ENCODE measurements at places on chromosomes 2 and 18.

DNA sequence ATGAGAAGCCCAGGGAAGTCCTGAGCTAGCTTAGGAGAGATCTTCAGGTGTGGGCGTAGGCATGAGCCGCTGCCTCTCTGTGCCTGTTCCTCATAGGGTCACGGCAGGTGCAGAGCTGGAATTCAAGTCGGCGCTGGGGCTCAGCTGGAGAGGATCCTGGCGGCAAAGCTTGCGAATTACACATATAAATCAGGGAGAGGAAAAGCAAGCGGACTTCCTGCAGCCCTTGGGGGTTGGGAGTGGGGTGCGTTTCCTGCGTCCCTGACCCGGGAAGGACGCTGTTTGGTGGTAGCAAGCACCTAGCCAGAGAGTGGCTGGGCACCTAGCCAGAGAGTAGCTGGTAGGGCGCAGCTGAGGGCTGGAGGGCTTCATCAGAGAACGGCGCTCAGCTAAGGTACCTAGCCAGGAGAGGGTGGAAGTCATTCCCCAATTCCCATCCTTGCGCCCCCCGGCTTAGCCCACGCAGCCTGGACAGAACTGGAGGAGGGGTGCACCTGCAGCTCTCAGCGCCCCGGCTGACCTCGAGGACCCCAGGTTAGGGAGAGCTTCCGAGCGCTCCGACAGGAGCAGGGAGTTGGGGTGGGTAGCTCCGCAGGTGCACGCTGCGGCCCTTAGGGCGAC, 459 bp upstream of the EFR3B start:
- peak; percentile 56 for DNase-seq

GRCh38 chr18:64966667-64967066, 784.1 kb upstream of the CDH7 start:
- DNase-seq = no peak

DNA sequence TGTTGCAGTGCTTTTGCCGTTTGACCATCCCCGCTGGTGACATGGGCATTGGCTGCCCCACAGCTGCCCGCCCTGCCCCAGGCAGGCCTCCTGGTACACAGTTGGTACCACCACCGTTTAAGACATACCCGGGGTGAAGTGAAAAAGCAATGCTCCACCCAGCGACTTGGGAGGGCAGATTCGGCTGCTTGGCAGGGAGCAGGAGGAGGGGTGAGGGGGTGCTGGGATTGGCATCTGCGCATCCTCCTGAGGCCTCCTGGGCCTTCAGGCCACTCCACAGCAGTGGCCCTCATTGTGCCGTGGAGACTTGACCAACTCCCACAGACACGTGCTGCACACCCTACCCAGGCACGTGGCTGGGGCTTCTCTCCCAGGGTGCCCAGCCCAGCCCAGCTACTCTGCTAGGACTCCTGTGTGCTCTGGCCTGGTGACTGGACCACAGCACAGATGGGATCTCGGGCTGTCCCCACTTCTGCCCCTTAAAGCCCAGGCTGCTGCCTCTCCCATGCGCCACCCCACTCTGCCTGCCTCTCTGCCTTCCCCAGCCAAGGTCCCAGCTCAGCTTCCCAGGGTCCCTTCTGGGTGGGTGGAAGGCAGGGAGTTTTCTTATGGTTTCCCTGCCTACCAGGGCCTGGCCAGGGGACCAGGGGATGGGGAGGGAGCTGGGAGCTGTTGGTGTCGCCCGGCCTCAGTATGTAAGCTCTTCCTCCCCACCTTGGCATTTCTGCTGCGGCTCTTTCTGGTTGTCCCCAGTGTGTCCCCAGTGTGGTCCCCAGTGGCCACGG, 157.0 kb upstream of the HS6ST1 start:
- DNase-seq = no peak

DNA sequence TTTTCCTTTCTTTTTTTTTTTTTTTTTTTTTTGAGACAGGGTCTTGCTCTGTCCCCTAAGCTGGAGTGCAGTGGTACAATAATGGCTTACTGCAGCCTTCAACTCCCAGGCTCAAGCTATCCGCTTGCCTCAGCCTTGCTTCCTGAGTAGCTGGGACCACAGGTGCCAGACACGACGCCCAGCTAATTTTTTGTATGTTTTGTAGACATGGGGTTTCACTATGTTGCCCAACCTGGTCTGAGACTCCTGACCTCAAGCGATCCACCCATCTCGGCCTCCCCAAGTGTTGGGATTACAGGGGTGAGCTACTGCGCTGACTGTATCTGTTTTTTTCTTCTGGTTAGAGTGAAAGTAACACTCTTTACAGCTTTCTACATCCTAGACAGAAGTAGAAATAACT, 240.3 kb upstream of the FBXO11 start:
- DNase-seq = no peak

DNA sequence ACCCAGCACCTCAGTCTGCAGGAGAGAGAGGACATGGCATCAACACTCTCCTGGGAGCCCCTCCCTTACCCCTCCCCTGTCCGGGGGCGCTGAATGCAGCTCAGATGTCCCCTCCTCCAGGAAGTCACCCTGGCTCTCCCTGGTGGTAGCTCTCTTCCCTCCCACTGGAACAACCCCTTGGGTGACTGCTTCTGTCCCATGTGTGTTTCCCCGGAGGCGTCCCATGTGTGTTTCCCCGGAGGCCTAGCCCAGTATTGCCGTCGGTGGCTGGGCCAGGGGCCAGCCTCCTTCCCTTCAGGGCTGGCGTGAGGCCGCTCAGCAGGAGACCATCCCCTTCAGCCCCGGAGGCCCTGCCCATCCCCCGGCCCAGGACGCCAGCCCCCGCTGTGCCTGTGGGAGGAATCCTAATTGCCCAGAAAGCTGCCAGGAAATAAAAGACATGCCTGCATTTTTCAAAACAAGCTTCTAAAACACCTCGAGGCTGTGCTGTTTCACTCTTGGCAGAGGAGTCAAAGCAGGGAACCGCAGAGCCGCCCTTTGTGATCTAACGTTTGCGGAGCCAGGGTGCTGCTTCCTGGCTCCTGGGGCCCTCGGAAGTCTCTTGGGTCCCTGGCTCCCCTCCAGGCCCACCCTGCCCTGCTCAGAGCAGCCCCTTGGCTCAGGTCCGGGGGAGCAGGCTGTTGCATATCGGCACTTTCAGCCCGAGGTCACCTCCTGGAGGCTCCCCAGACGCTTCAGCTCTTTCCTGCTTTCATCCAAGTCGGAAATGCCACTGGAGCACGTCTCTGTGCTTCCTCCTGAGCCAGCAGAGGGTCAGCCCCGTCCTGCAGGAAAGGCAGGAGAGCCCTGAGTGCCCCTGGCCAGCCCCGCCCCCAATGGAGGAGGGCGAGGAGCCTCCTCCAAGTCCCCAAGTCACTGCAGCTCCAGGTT, 11.4 kb downstream of the SNED1 start:
- DNase-seq = peak; percentile 64

GRCh38 chr2:56770490-56770889, 586.7 kb downstream of the CCDC85A start:
- no peak for DNase-seq

GRCh38 chr18:49747876-49748275, 65.5 kb downstream of the ACAA2 start:
- DNase-seq = no peak

DNA sequence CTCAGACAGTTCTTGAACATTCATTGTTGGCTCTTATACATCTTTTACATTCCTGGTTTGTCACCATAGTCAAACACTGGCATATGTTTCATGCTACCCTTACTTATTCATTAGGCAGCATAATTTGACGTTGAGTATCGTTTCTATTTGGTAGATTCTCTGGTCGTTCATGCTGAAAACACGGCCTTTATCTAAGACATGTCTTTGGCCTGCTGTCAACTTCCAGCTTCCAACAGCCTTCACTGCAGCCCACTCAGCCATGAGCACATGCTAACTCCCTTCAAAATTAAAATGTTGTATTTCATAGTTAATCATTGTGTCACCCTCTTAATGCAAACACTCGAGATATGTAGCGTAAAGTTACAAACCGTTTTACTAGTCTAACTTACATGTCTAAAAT, 493.0 kb upstream of the NRP2 start:
- DNase-seq = no peak

DNA sequence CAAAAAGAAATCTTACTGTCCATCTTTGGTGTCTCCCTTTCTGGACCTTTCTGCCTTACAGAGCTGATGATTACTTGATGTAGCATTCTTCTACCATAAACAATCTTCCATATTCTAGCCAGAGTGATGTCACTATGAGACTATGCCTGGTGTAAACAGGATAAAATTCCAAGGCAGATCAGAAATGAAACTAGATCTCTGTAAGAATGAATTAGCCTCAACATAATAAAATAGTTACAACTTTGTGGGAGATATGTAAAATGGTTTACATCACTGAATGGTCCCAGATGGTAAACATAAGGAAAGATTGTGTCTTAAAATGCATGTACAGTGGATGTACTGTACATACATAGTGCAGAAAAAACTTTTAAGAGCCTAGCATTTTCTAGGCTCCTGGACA, 112.3 kb upstream of the ZNF521 start:
- DNase-seq = no peak

GRCh38 chr2:218805627-218806026, 23.7 kb downstream of the CYP27A1 start:
- DNase-seq = no peak

- no peak for DNase-seq
Measured at GRCh38 chr2:186570604-186571003, 19.3 kb upstream of the ITGAV start.

- no peak for DNase-seq
Measured at GRCh38 chr2:234919711-234920110, 32.1 kb upstream of the SH3BP4 start.

GRCh38 chr2:40451918-40452605, at the start of gene SLC8A1:
TSS of gene SLC8A1 (minus strand) at chr2:40452090.
- peak; percentile 50 for DNase-seq

DNA sequence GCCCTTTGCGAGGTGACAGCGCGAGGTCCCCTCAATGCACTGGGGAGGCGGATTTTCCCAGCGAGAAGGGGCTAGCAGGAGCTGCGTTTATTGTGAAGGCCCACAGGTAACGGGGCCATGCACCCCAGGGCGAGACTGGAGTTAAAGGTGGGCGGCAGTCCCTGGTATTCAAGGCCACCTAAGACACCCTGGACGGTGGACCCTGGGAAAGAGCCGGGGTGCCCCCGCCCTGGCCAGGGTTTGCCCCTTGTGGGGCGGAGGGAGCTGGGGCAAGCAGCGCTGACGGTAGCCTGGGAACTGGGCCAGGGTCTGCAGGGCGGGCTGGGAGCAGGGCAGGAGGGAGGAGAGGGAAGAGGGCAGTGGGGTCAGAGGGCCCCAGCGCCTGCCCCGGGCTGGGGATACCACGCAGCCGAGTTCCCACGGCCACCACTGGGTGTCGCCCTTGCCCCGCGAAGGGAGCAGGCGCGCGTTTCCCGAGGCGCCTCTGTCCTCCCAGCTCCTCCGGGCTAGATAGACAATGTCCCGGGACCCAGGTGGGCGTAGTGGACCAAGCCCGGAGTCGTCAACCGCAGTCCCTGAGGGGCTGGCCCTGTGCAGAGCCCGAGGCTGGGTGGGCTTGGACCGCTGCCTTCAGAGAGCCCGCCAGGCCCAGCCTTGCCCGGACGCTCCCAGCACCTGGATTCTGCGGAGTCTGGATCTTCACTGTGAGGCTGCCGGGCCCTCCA, 80.2 kb downstream of the SMAD4 start:
- peak; percentile 12 for DNase-seq

GRCh38 chr2:51213826-51214225, 181.9 kb upstream of the NRXN1 start:
- DNase-seq = no peak

GRCh38 chr2:233705911-233706506, 6.7 kb upstream of the UGT1A5 start:
- no peak for DNase-seq

GRCh38 chr2:109489296-109489695, 124.5 kb downstream of the SEPTIN10 start:
- DNase-seq = no peak

- DNase-seq = no peak
Measured at GRCh38 chr18:2978661-2979106, 34.3 kb downstream of the LPIN2 start.

- no peak for DNase-seq
Measured at GRCh38 chr18:54736981-54737380, 91.3 kb upstream of the RAB27B start.

GRCh38 chr18:59061914-59062642, 77.6 kb upstream of the SEC11C start:
- DNase-seq = no peak

GRCh38 chr2:37671009-37671815, at the start of gene CDC42EP3:
TSS of gene CDC42EP3 (minus strand) at chr2:37671642. CDS start at chr2:37646587, 25,055 bp downstream.
- DNase-seq = peak; percentile 13

DNA sequence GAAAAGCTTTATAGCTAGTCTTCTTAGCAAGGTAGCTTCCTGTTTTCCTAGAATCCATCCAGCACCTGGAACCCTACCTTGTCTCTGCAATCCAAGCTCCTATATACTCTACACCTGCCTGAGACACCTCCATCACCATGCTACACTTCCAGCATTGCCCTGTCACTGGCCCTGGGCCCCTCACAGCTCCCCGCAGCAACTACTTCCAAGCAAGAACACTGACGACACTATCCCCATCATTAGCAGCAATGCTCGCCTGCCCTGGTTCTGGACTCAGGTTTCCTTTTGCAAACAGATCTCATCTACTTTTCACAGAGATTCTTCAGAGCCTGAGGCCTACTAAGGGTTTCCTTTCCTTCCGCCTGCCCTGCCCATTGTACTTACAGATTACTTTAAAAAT, 121.1 kb downstream of the DTNB start:
- no peak for DNase-seq

GRCh38 chr2:199607914-199608313, 150.2 kb upstream of the SATB2 start:
- no peak for DNase-seq

DNA sequence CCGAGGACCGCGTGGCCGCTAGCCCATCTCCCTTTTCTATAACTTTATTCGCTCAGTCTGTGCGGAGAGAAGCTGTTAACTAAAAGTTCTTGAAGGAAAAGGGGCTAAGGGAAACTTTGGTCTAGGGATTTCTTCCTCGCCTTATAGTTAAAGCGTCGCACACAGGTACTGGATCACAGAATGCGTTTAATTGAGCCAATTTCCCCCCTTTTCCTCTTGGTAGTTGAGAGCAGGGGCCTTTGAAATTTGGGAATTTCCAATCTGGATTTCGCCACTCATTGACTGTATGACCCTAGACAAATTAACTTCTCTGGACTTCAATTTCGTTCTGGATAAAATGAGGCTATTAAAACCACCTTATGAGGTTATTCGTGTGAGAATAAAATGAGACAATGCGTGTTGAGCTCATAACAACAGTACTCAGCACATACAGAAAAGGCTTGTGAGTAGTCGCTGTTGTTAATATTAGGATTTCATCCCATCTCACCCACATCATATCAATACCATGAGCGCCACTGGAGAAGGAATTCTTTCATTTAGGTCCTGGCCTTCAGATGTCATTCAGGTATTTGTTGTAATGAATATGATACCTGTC, 763 bp upstream of the OLA1 start:
- no peak for DNase-seq

DNA sequence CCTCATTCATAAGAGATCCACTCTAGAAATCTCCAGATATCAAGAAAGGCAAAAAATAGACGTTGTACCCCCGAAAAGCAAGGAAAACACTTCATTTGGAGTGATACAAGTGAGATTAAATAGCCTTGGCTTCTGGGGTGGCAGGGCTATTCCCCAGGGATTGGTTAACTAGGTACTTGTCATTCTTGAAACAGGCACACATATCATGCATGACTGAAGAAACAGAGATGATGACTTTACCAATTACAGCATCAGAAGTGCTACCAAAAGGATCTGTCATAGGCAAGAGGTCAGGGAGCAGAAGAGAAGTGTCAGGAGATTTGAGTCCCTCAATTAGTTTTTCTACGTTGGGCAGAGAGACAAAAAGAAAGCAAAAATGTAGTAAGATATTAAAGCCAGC, 45.2 kb upstream of the NFU1 start:
- DNase-seq = no peak

- no peak for DNase-seq
Measured at GRCh38 chr2:66577321-66578053, 142.6 kb downstream of the MEIS1 start.

Data from amygdala (tissue), 56 donors.